Stimulated activated CD4-positive, alpha-beta T cell treated with anti-CD3 and anti-CD28 coated beads, Interleukin-1b, Interleukin-23, amount 100 ng/mL, for 1 hour (primary cell): ENCODE measurements at places on chromosomes 5 and 9.

DNA sequence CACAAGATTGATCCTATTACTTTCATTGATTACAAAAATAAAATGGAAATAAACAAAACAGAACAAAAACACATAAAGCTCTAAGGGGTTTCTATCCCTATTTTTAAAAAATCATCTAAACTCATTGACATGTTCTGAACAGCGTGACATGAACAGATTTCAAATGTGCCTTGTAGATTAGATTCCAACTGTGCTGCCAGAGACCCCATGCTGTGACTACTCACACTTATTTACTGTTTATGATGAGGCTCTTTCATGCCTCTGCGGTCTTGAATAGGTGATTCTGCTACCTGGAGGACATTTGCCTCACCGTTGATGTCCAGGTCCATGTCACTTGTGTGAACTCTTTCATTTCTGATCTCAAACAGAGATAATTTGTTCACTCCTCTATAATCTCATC, 990.2 kb downstream of the CDH12 start:
- DNase-seq: no peak

DNA sequence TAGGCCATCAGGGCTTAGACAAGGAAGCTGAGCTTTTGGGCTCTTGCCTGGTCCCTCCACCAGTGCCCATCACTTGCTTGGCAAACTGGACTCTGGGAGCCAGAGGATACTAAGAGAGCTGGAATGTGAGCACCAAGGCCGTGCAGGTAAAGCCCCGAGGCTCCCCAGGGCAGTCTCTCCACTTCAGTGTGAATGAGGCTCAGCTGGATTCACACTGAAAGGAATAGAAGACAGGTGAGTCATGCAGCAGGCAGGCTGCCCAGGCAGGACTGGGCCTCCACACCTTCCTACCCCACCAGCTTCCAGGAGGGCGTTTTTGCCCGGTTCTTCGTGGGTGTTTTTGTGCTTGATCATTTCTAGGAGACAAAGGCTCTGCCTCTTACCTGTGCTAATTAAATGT, 7.3 kb upstream of the CTSV start:
- DNase-seq: no peak

- no peak for DNase-seq
Observed at GRCh38 chr9:78881295-78881694, 584.4 kb downstream of the PSAT1 start.

- DNase-seq: no peak
Observed at GRCh38 chr9:131557855-131558548, 12.7 kb downstream of the PRRT1B start.

- DNase-seq: no peak
Observed at GRCh38 chr9:12784461-12785259, 9.8 kb downstream of the LURAP1L start.

DNA sequence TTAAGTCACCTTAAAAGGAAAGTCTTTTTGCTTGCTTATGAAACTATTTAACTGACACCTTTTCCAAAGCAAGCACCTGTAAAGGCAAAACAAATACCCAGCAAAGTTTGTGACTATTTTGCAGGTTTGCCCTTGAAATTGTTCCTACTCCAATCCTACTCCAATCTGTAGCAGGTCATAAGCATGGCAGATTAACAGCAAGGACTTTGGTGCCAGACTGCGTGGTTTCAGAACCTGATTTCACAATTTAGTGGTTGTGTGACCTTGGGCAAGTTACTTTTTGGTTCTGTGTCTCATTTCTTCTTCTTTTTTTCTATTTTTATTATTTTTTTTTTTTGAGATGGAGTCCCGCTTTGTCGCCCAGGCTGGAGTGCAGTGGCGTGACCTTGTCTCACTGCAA, 282.1 kb downstream of the RFX3 start:
- DNase-seq: no peak

DNA sequence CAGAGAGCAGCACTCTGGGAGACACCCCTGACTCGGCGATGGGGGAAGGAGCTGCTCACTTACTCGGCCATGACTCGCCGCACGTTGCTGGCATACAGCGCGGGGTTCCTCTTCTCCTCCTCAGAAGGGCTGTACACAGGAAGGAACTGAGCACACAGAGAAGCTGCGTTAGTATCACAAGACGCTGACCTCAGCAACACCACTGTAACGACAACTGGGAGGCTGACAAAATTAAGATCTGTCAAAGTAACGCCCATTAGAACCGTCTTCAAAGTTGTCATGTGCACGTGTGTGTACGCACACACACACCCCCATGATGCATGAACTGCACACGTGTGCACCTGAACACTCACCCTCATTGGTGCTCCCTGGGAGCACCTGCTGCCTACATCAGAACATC, 32.1 kb upstream of the SLC6A3 start:
- DNase-seq: no peak

DNA sequence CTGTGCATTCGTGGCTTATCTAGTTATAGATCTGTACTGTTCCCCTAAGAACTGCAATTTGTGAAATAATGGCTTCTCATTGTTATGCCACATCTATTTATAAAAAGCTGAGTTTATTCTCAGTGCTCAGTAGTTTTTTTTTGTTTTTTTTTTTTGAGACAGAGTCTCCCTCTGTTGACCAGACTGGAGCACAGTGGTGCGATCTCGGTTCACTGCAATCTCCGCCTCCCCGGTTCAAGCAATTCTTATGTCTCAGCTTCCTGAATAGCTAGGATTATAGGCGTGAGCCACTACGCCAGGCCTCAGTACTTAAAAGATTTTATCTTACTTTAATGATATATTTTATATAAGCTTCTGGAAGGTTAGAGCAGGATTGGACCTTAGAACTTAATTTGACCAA, 19.0 kb downstream of the SEC61B start:
- DNase-seq: no peak

DNA sequence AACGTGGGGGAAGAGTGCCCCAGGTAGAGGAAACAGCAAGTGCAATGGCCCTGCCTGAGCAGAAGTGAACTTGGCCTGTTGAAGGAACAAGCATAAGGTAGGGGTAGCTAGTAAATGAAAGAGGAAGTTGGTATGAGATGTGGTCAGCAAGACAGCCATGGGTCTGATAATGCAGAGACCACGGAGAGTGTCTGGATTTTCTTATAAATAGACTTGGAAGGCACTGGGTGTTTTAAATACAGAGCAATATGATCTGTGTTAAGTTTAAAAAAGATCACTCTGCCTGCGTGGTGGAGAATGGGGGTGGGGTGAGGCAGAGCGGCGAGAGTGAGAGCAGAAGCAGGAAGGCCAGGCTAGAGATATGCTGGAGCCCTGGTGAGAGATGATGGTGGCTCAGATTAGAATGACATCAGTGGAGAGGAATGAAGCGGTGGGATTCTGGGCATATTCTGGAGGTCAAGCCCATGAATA, 4.2 kb downstream of the ADAM19 start:
- DNase-seq: no peak

DNA sequence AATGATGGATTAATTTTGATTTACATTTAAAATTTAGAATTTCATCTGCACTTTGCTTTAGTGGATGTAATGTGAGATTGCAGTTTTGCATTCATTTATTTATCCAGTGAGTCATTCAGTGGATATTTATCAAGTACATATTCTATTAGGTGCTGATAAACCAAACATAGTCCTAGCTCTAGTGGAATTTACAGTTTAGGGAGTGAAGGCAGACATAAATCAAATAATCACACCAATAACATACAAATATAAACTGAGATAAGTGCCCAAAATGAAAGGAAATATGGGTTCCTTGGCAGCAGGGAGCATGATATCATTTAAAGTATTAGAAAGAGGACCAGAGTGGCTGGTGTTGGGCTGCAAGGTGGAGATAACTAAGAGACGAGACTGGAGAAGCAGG, 14.7 kb upstream of the NIPBL start:
- no peak for DNase-seq

DNA sequence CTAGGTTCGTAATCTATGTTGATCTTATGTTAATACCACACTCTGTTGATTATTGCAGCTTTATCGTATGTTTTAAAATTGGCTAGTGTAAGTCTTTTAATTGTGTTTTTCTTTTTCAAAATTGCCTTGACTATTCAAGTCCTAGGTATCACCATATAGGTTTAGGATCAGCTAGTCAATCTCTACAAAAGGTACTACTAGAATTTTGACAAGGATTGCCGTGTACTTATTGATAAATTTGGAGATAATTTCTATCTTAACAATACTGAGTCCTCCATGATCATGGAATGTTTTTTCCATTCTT, 117.9 kb upstream of the PRSS3 start:
- DNase-seq: no peak

- no peak for DNase-seq
Observed at GRCh38 chr5:178394074-178394473, 161.5 kb upstream of the PHYKPL start.

DNA sequence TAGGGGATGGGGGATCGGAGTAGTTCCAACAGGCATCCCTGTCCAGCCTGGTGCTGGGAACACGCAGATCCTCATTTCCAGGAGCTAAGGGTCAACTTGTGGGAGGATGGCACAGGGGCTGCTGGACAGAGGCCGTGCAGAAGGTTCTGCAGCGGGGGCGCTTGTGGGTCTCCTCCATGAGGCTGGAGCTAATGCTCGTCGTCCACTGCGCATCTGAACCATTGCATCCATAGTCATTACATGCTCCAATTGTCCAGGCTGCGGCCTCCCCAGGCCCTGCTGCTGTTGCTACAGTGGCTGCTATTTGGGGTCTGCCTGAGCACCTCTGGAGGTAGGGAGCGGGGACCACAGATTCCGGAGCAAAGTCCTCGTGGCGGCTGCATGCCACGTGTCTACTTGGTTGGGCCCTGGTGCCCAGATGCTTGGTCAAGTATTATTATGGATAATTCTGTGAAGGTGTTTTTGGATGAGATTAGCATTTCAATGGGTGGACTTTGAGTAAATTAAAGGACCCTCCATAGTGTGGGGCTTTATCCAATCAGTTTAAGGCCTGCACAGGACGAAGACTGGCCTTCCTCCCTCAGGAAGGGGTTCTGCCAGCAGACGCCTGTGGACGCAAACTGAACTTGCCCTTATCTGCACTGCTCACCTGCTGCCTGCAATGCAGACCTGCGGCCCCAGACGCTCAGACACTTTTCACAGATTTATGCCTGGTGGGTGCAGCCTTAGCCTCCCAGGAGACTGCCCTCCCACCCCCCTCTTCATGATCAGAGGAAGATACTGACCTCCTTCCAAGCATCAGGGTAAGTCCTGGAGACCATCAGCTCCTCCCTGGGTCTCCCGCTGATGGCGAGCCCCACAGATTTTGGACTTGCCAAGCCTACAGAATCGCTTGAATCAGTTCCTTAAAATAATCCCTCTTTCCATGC, 127.5 kb upstream of the IRX4 start:
- no peak for DNase-seq

GRCh38 chr9:131522257-131523085, 8.6 kb downstream of the UCK1 start:
- DNase-seq: no peak

- DNase-seq: no peak
Observed at GRCh38 chr5:51104556-51104955, 278.7 kb upstream of the ISL1 start.

DNA sequence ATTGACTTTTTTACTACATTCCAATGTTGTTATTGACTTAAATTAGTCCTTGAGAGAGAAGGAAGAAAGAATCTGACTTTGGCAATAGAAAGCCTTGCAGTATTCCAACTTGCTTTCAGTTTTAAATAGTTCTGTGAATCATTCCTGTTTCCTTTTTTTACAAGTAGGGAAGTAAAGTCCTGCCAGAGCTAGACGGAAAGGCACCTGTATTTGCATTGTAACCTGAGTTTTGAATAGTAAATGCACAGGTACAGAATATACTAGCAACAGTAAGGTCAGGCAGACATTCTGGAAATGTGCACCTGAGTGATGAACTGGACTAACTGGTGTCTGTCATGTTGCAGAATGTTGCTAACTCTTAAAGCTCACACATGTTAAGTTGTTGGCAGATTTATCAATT, 100.9 kb downstream of the PRKACG start:
- DNase-seq: no peak

GRCh38 chr5:72036951-72037350, 70.3 kb upstream of the MAP1B start:
- DNase-seq: no peak

DNA sequence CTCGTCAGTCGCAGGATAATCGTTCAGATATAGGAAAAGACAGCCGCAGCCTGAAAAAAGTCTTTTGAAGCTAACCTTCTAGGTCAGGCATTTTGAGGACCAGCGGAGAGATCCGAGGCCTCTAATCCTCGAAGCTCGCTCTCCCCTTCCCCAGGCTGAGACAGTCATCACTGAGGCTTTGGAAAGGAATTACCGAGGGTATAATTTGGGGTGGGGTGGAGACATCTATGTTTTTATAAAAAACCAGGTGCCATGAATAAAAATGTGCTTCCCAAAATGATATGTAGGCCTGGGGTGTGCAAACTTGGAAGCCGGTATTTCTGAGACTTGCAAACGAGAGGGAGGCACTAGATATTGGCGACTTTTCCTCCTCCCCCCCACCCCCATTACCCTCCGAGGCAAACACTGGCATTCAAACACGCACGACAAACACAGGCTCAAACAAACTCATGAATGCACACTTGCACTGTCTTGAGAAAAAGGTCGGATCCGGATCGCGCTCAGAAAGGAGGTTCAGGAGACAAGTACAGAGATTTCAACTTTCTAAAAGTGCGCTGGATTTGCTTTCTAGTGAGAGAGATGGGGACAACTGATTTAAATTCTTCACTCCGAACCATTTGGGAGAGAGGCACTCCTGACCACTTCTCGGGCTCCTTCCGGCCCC, 935 bp upstream of the MSX2 start:
- no peak for DNase-seq

GRCh38 chr9:84061613-84062193, 81.1 kb downstream of the RMI1 start:
- DNase-seq: no peak

GRCh38 chr5:38226091-38226490, 32.3 kb upstream of the EGFLAM start:
- no peak for DNase-seq

GRCh38 chr5:76180814-76181805, 97.9 kb downstream of the SV2C start:
- no peak for DNase-seq

DNA sequence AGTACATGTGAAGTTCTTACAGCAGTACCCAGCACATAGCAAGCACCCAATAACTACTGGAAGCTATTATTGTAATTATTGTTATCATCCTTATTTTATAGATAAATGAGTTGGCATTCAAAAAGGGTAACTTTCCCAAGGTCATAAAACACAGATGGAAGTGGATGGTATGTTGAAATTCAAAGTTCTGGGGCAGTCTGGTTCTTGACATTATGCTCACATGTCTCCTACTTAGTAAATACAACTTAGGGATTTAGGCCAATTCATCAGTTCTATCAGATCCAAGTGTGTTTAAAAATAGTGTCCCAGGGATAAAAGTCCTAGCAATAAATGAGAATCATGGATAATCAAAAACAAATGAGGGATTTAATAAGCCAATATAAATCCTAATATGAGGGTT, 265.2 kb downstream of the ADAMTSL1 start:
- DNase-seq: no peak

GRCh38 chr9:93196096-93197055, 12.4 kb downstream of the WNK2 start:
- DNase-seq: no peak

GRCh38 chr9:76707510-76707909, 56.7 kb upstream of the PCA3 start:
- DNase-seq: no peak
